ENCODE measurements at places on chromosomes 4 and X.

DNA sequence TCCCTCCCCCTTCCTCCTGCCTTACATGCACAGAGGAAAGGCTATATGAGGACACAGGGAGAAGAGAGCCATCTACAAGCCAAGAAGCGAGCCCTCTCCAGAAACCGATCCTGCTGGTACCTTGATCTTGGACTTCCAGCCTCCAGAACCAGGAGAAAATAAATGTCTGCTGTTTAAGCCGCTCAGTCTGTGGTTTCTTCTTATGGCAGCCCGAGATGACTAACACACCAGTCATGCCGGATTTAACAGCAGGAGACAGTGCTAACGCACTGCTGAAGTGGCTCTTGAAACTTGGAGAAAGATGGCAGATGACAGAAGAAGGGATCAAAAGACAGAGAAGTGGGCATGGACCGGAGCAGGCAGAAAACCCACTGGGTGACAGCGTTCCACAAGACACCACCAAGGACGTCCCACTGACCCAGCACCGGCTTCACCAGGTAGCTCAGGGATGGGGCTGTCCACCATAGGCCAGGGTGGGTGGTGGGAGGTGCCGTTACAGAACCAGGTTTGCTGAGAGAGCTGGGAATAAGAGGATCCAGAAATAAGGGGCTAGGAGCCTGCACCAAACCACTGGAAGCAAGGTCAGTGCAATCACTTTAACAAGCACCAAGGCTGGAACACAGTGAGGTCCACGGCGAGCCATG lies 6.2 kb upstream of the MAN2B2 start:
- no peak for DNase-seq

DNA sequence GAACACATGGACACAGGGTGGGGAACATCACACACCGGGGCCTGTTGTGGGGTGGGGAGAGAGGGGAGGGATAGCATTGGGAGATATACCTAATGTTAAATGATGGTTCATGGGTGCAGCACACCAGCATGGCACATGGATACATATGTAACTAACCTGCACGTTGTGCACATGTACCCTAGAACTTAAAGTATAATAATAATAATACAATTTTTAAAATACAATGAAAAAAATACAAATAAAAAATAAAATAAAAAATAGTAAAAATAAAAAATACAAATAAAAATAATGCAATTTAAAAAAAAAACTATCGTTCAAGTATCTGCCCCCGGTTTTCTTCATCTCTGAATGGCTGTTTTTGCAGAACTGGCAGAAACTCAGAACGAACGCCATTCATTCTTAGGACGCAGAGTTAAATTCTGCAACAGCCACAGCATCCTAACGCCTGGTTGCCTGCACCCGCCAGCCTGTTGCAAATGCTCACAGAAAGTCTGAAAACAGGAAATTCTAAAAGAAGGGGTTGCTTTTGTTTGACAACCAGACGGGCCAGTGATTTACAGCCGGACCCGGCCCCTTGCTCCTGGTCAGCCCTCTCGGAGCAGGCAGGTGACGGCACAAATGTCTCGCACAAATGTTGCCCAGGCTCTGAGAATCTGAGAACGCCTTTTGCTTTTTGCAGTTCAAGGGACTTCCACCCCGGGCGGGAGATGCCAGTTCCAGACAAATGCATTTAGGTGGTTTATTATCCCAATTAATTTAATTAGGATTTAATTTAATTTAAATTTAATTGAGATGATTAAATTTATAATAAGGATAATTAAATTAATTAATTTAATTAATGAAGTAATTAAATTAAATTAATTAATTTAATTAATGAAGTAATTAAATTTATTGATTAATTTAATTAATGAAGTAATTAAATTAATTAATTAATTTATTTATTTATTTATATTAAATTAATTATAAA lies 47.8 kb downstream of the CRLF2 start:
- no peak for DNase-seq

DNA sequence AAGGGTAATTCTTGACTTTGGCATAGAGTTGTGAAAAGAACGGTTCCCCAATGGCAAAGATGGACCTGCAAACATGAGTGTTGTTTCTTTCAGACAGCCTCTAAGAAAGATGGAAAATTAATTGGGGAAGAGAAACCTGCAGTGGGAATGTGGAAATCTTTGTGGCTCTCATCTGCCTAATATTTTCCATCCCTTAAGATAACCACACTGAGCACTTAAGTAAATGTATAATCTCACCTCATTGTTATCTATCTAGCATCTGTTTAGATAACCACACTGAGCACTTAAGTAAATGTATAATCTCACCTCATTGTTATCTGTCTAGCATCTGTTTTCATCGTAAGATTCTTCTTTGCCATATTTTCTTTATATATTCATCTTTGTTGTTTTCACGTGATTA lies 149.3 kb downstream of the NWD2 start:
- DNase-seq: no peak

- no peak for DNase-seq
Observed at GRCh38 chr4:12933760-12934221, 550.3 kb downstream of the RAB28 start.

- DNase-seq: no peak
Observed at GRCh38 chrX:39427906-39428305, 626.6 kb downstream of the MID1IP1 start.

DNA sequence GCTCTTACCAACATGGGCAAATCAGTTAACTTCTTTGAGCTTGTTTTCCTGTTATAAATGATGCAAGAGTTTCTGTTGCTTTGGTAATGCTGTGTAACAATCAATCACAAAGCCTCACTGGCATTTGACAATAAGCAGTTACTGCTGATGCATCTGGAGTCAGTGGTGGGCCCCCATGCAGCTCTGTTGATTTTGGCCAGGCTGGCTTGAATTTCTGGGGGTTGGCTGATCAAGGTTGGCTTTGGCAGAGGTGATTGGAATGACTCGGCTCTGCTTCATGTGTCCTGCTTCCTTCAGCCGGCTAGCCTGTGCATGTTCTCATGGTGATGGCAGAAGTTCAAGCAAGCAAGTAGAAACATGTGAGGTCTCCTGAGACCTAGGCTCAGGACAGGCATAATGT lies 90.4 kb downstream of the PHEX start:
- no peak for DNase-seq

DNA sequence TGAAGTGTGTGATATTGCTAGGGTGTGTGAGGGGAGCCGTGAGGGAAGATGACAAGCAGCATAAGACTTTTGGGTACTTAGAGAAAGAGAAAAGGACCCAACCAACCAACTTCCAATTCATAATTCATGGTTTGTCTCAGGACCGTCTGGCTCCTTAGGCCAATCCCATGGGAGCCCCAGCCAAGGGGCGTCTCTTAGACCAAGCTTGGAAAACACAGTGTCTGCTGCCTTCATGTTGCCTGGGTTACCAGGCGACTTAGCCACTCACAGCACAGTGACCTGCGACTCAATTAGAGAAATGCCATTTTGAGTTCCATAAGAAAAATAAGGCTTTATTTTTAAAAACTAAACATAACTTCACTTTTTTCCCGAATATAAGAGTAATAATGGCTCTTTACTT lies 32.7 kb downstream of the BST1 start:
- no peak for DNase-seq

GRCh38 chr4:165133150-165133549 lies 20.5 kb upstream of the TMEM192 start:
- no peak for DNase-seq

- DNase-seq: no peak
Observed at GRCh38 chr4:169622566-169622965, 2.2 kb downstream of the CLCN3 start.

- DNase-seq: no peak
Observed at GRCh38 chr4:159097785-159098184, 5.1 kb upstream of the RAPGEF2 start.

DNA sequence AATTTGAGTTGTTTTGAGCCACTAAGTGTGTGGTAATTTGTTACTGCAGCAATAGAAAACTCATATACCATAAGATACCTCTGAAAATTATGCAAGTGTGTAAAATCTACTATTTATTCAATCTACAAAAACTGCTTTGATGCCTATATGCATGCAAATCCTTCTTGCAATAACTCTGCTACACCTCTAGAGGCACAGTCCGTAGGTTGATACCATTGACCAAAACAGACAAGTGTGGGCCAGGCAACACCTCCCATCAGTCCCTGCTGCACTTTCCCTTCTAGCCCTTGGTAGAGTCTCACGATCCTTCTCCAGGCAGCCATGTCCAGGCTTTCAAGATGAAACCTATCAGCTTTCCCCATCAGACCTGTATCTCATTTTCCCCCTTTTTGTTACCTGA lies 48.8 kb upstream of the FAM9A start:
- no peak for DNase-seq

- DNase-seq: no peak
Observed at GRCh38 chr4:764405-765169, 59.0 kb downstream of the PCGF3 start.

- no peak for DNase-seq
Observed at GRCh38 chr4:181897935-181898334, 345.3 kb upstream of the TENM3 start.

- no peak for DNase-seq
Observed at GRCh38 chr4:23877758-23878229, 12.1 kb downstream of the PPARGC1A start.

DNA sequence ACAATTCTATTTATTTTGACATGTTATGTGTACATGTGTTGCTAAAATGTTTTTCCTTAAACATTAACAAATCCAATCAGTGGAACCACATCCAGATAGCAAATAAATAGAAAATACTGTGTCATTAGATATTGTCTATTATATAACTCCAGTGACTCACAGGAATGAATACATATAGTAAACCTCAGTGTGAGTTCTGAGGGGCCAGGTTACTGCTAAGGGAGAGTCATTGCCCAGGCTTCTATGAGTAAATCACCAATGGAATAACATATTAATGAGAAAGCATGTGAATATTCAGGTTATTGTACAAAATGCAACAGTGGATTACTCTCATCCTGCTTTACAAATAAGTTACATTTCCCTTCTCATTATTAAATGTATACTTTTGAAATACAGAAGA lies 27.2 kb downstream of the TACR3 start:
- no peak for DNase-seq

GRCh38 chr4:138233313-138234034 lies 8.7 kb downstream of the SLC7A11 start:
- DNase-seq: no peak

GRCh38 chr4:24322511-24322910 lies 261.8 kb downstream of the DHX15 start:
- DNase-seq: no peak

GRCh38 chrX:50100188-50100587 lies 100.6 kb downstream of the AKAP4 start:
- no peak for DNase-seq

- no peak for DNase-seq
Observed at GRCh38 chrX:69010339-69010738, 154.9 kb downstream of the PJA1 start.

DNA sequence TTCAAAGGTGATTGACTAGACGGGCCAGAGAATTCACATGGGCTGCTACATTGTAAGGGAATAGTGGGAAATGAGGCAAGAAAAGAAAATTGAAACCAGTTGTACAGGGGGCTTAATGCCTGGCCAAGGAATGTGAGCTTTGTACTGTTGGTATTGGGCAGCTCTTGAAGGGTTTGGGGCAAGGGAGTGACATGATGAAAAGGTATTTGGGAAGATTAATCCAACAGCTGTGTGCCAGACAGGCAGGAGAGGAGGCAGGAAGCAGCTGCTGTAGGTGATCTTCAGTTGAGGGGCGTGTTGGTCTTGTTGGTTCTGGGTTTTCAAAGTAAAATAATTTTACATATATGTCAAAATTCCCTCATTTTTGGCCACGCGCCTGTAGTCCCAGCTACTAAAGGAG lies 384.5 kb upstream of the TENM3 start:
- no peak for DNase-seq

GRCh38 chr4:22019676-22020075 lies 71.1 kb upstream of the KCNIP4 start:
- no peak for DNase-seq

GRCh38 chr4:186204103-186204559 lies 12.8 kb downstream of the CYP4V2 start:
- peak; percentile 53 for DNase-seq

DNA sequence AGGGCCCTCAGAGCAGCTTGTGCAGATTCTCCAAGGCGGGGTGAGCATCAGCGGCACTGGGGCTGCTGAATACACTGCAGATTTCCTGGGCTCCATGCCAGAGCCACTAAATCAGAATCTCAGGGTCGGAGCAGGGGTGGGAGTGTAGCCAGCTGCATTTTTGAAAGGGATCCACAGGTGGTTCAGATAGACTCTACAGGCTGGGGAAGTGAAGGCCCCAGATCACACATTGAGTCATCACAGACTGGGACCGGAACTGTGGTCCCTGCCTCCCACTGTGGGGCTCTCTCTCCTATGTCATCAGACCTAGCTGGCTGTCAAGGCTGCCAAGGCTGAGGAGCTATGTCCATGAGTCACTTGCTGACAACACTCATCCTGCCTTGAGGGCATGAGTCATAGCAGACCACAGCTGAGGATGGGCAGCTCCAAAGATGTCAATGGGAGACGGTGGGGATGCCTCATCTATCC lies 162.3 kb upstream of the MAMLD1 start:
- DNase-seq: peak; percentile 21

DNA sequence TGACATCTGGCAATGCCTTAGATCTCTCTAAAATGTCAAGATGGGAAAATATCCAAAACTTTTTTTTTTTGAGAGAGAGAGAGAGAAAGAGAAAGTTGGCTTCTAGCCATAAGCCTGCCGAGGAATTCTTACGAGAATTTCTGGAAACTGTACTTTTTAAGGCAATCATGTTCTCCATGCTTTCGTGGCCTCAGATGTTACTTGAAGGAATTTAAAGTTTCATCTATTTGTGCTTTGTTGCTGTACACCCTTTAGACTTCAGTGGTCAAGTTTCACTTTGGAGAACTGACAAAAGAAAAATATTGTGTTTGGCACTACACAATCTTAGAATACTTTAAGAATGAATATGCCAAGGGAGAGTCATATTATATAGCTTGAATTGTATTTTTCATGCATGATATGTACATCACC lies 53.9 kb downstream of the FAT4 start:
- DNase-seq: no peak

DNA sequence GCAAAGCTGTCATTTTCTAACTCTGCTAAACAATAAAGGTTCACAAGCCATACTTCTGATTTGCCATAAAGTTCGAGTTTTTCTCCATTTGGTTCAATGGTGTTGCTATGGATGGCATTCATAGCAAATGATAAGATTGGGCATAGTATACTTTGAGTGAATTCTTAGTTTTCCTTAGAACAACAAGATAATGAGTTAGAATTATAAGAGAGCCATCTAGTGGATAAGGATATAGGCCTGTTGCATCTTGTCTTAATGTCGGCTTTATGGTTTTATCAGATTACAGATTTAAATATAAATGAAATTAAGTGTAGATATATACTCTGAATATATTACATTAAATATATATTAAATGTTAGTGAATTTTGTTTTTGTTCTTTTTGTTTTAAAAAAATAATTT lies 644.6 kb downstream of the IL1RAPL1 start:
- DNase-seq: no peak
